ENCODE measurements at places on chromosomes 7 and 10.

DNA sequence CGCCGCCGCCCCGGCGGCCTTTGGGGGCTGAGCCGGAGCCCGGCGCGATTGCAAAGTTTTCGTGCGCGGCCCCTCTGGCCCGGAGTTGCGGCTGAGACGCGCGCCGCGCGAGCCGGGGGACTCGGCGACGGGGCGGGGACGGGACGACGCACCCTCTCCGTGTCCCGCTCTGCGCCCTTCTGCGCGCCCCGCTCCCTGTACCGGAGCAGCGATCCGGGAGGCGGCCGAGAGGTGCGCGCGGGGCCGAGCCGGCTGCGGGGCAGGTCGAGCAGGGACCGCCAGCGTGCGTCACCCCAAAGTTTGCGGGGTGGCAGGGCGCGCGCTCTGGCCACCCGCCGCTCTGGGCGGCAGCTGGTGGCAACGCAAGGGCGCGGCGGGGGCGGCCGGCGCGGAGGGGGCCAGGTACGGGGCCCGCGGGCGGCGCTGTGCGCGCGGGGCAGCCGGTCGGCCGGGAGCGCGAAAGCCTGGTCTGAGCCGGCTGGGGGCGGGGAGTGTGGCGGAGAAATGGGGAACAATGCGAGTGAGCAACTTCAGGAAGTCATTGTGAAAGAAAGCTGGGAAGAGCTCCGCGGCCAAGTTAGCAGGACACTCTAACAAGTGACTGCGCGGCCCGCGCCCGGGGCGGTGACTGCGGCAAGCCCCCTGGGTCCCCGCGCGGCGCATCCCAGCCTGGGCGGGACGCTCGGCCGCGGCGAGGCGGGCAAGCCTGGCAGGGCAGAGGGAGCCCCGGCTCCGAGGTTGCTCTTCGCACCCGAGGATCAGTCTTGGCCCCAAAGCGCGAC lies at the start of gene IKZF1:
TSS of gene IKZF1 (plus strand) at position 588 of the 782 bp plus-strand sequence. CDS start 14,346 bp downstream, outside the sequence.
- no peak for DNase-seq

GRCh38 chr10:125605167-125605566 lies 77.8 kb downstream of the TEX36 start:
- no peak for DNase-seq

DNA sequence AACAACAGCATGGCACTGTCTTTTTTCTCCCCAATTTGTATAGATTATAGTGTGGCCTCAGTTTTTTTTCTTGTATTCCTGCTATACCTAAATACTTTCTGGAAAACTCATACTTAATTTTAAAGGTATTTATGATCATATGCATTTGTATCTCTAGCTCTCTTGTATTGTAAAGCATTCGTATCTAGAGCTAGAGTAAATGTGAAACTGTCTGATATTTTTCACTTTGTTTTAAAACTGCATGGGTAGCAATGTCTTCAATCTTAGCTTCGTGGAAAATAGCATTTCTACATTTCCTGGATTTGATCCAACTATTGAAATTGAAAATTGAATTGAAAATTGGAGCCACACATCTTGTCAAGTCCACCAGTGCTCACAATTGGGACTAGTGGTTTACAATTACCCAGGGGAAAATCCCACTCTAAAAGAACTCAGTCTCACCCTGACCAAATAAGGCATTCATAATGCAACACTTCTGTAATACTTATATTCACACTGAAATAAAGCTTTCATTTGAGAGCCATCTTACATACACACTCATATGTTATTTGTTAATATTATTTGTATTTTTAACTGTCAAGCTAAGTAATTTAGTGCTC lies 51.3 kb upstream of the KLF6 start:
- no peak for DNase-seq

- DNase-seq = no peak
Measured at GRCh38 chr10:1461016-1461415, 276.3 kb downstream of the ADARB2 start.

DNA sequence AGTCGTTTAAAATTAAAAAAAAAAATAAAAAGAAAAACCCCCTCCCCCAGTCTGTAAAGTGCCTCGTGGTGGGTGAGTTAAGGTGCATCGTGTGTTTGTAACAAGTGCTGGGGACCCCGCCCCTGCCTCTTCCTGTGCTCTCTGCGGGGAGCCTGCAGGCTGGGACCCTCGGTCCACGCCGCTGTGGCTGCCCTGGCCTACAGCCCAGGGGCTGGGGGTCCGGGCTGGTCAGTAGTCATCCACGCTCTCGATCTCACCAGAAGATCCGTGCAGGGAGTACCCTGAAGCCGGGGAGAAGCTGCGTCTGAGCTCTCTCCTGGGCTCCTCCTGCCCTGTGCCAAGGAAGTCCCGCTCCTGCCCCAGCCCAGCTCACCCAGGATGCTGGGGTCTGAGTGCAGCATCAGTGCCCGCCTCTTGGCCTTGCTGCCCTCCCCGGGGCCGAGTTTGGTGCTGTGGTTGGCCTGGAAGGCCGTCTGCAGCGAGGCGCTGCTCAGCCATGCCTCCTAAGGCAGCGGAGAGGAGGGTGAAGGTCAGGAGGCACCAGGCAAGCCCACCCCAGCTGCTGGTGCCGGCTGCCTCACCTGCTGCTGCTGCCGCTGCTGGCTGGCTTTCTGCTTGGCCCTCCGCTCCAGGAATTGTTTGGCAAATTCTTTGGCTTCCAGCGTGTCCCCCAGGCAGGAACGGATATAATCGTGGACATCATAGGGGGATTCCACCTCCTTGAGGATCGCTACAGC lies 8.1 kb downstream of the GNB2 start:
- no peak for DNase-seq

GRCh38 chr7:25894002-25894901 lies 257.7 kb upstream of the NFE2L3 start:
- DNase-seq = peak; percentile 28

DNA sequence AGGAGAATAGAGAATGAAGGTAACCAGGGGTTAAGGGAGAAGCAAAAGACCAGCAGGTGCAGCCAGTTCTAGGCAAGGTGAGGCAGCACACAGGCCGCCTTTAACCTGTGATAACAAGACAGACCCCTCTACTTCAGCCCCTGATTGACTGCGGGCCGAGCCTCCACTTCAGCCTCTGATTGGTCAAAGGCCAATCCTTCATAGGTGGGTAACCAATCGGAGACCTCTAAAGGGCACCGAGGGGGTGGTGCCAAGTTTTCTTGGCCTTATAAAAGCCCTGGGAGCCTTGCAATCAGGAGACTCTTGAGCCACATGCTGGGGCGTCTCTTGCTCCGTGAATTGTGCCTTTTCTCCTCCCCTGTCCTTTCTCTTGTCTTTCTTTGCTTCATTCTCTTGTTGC lies 98.8 kb downstream of the ELFN1 start:
- no peak for DNase-seq

GRCh38 chr10:71382757-71383156 lies 14.0 kb upstream of the CDH23 start:
- DNase-seq = no peak

- DNase-seq = no peak
Measured at GRCh38 chr10:104144931-104145330, 23.0 kb downstream of the SFR1 start.

- no peak for DNase-seq
Measured at GRCh38 chr7:7867846-7868571, 100.6 kb upstream of the GLCCI1 start.

- no peak for DNase-seq
Measured at GRCh38 chr10:117223693-117224430, 17.1 kb upstream of the SLC18A2 start.

- DNase-seq = peak; percentile 60
Measured at GRCh38 chr10:28503114-28503513, 29.8 kb upstream of the WAC start.

- no peak for DNase-seq
Measured at GRCh38 chr10:80154626-80154977, 22.1 kb downstream of the PLAC9 start.

- peak; percentile 32 for DNase-seq
Measured at GRCh38 chr10:126640401-126640800, 30.1 kb downstream of the C10orf90 start.

GRCh38 chr7:138663725-138664710 lies 37.1 kb downstream of the SVOPL start:
- no peak for DNase-seq

GRCh38 chr7:135262623-135263320 lies 29.1 kb downstream of the STRA8 start:
- DNase-seq = no peak
